ENCODE measurements at places on chromosomes 2 and 18.

- DNase-seq = no peak
These were observed 63.9 kb downstream of the COL6A3 start for GRCh38 chr2:237350070-237350469.

GRCh38 chr18:68925268-68925667 lies 127.4 kb downstream of the CCDC102B start:
- no peak for DNase-seq

DNA sequence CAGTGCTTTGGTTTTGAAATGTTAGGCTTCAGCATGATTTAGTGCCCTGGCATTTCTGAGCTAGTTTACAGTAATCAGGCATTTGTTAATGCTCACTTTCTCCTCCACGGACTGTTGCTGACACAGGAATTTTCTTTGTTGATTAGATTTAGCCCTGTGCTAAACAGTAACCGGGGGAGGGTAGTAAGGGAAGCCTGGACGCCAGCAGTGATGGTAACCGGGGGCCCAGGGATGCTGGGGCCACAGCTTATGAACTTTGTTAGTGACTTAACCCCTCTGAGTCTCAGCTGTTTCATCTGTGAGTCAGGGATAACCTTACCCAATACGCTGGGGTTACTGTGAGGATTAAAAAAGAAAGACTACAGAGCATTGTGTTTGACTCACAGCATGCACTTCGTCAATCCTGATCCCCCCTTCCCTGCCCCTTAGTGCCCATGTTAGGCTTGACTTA lies 33.5 kb downstream of the KLHL29 start:
- DNase-seq = no peak

DNA sequence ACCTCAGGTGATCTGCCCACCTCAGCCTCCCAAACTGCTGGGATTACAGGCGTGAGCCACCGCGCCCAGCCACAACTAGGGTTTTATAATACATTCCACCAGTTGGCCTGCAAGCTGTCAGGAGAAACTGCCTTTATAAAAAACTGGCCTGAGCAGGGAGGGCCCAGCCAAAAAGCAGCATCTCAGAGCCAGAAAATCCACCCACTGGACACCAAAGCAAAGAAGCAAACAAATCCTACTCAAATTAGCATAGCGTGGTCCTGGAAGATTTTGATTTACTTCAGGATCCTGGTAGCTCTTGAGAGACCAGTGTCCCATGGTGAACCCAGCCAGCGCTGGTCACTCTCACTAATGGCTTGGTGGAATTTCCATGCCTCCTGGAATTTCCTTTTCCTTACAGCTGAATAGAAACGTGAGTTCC lies 60.0 kb upstream of the PXDN start:
- no peak for DNase-seq

- DNase-seq = no peak
These were observed 1267.6 kb upstream of the PIK3C3 start for GRCh38 chr18:40687399-40687798.

DNA sequence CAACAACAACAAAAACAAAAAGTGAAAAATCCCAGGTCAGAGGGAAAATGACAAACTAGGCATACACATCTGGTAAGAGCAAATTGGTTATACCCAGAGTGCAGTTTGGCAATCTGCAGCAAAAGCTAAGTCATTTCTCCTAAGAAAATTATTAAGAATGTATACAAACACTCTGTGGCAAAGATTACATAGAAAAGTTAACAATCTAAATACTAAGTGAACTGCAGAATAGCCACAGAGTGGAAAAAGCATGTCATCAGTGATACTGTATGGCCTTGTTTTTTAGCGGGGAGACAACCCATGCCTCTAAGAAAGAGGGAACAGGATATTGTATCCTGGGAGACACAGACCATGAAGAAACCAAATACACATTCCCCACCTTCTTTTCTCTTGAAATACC lies 136.0 kb upstream of the ITGB6 start:
- DNase-seq = no peak

DNA sequence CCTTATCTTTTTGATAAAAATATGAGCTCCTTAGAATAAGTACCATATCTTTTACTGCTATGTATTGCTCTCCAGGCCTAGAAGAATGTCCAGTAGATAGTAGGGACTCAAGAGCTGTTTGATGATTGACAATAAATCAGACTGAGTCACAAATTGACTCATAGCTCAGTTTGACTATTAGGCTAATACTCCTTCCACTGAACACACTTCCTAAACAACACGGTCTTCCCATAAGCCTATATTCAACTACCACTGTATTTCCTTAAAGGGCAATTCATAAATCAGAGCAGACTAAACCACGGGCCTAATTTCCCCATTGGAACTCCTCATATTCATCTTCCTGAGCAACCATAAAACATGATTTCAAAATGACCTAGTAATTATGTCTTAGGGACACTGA lies 258.5 kb downstream of the ALK start:
- DNase-seq = no peak

DNA sequence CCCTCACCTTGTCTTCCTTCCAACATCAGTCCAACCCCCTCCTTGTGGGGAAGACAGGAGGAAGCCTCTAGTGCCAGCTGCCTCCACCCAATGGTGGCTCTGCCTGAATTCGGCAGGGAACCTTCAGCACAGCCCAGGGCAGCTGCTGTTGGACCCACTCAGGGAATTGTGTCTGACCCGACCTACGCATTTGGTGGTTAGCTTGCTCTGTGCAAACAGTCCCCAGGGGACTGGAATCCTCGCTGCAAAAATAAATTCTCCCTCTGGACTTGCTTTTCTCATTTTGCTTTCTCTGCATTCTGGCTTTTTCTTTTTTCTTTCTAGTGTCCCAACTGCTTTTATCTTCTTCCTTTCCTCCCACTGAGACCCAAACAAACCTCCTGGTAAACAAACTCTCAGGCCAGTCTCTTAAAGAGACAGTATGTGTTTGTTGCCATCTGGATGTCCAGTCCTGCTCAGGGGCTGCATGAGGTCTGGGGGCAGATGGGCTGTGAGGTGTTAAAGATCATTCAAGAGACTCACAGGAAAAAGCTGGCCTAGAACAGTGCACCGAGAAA lies 137.7 kb upstream of the HAAO start:
- no peak for DNase-seq

- DNase-seq = no peak
These were observed 257.5 kb upstream of the REG3G start for GRCh38 chr2:78768016-78768415.

GRCh38 chr18:26502823-26503222 lies 45.5 kb downstream of the KCTD1 start:
- no peak for DNase-seq

DNA sequence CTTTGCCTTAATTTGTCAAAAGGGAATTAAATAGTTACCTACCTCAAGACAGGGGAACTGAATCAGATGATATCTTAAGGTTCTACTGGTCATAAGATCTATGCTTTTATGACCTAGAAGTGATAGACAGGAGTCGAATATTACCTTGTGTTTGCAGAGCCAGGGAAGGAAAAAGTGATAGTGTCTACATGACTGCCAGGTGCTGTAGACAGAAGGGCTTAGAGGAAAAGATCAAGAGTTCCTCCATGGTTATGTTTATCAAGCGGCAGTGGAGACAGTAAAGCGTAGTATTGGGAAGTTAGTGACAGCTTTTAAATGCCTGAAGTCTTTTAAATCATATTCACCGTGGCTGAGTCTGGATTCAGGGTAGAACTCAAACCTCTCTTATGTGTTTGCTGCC lies 11.9 kb downstream of the CRIM1 start:
- DNase-seq = no peak

DNA sequence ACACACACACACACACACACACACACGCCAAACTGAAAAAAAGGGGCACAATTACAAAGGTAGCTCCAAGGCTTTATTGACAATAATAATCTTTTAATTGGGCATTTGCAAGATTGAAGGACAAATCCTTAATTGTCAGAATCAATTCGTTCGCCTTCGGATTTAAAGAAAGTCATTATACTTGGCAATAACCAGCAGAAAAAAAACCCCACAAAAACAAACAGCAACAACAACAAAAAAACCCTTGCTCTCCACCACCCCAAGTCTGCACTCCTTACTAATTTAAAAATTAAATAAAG lies 1.8 kb upstream of the HOXD8 start:
- no peak for DNase-seq

- no peak for DNase-seq
These were observed 945 bp upstream of the ASXL2 start for GRCh38 chr2:25879133-25879730.

GRCh38 chr18:46297621-46298020 lies 193.4 kb downstream of the HAUS1 start:
- DNase-seq = no peak

GRCh38 chr2:189142893-189143759 lies 36.4 kb downstream of the COL5A2 start:
- DNase-seq = peak; percentile 44

GRCh38 chr2:239049421-239050251 lies 201.8 kb downstream of the TWIST2 start:
- no peak for DNase-seq

DNA sequence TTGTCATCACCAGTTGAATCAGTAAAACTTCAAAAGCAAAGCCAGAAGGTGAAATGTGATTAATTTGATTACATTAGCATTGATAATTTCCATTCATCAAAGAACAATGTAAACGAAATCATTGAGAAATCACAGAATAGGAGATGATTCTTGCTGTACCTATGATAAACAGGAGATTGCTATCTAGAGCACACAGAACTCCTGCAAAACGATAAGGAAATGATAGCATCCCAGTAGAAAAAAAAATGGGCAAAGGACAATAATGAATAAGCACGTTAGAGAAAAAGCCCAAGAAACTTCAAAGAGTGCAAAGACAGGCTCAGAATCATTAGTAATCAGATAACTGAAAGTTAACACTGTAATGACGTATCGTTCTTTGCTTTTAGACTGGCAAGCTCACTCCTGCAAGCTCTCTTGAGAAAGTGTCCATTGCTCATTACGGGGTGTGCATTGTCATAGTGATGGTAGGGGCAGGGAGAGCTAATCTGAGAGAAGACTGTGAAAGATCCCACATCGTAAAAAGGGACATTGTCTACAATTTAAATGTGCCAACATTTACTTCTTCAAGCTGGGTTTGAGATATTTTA lies 143.6 kb downstream of the SPP2 start:
- DNase-seq = no peak

- no peak for DNase-seq
These were observed 185.4 kb upstream of the DLGAP1 start for GRCh38 chr18:4640349-4641012.

DNA sequence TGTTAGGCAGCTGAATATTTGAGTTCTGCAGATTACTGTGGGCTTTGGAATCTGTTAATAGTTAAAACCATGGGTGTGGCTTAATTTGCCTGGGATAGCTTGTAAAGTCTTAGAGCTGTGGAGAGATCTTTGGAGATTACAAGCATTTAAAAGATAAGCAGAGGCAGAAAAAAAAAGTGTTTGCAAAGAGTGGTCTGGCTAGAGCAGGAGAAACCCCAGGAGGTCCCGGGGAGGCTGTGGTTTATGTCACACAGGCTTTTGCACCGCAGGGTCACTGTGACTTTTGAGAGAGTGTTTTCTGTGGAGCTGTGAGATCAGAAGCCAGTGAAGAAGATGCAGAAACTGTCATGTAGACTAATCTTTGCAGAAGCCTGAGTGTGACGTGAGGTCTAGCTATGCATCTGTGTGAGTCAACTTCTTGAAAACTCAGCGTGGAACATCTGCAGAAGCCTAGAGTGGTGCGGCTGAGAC lies 49.0 kb downstream of the SETBP1 start:
- no peak for DNase-seq

DNA sequence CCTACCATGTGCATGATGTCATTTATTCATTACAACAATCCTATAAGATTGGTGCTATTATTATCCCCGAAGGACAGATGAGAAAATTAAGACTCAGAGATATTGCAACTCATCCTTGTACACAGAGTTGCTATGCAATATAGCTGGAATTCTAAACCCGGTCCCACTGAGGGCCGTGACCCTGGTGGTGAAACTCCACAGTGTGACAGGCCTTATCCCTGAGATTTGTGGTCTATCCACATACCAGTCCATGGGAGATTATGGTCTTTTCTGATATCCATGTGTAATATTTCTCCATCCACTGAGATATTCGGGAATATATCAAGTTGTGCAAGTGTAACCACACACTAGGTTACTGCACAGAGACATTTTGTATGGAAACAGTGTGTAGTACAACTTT lies 305.2 kb downstream of the TXNL1 start:
- no peak for DNase-seq

- DNase-seq = no peak
These were observed 29.6 kb downstream of the FAM168B start for GRCh38 chr2:131063501-131064283.

- no peak for DNase-seq
These were observed 7.6 kb downstream of the FSIP2 start for GRCh38 chr2:185745864-185746859.

DNA sequence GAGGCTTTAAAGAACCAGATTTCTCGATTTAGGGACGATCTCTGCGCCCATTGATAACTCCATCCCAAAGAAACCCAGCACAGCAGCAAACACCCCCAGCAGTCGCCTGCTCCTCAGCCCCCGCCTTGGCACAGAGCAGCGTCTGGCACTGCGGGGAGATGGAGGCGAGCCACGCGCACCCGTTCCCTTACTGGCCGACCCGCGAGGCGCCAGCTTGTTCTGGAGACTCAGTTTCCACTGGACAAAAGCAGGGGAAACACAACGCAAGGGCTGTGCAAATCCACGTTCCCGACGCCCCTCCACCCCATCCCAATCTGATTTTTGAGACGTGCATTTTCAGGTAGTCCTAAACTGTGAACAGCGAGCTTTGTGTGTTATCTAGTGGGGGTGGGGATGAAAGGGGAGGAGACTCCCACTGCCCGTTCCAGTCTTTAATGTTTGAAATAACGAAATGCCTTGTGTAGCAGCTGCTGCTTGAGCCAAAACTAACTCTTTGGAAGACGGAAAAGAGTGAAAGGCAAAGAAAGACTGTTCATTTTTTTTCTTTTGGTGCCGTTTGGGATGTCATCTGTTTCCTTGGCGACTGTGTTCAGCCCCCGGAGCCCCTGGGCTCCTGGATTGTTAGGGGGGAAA lies 143.2 kb downstream of the MEIS1 start:
- no peak for DNase-seq

DNA sequence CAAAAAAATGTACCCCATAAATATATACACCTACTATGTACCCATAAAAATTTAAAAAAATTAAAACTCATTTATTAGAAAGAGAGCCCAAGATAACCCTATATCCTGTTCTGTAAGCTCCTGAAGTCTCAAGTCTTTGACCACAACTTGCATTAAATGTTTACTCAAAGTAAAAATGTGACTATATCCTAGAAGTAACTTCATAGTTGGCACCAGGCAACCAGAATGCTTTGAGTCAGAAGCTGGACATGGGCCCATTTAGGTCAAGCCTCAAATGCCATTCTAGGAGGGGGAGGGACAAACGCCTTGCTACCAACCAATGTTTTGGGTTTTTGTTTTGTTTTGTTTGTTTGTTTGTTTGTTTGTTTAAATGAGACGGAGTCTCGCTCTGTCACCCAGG lies 9.3 kb upstream of the TBC1D8 start:
- DNase-seq = no peak

DNA sequence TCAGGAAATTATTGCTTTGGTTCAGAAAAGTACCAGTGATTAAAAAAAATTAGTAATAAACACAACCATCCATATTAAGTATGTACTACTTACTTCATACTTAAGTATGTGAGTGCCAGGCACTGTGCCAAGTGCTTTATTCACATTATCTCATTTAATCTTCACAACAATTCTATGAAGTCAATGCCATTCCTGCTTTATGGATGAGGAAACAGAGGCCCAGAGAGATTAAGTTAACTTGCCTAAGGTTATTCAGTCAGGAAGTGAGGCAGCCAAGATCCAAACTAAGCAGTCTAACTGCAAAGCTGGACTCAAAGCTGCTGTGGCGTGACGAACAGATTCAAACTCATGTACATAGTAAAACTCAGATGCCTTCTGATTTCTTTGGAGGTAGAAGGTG lies 22.3 kb downstream of the DTNB start:
- DNase-seq = no peak

Measured in stimulated activated CD4-positive, alpha-beta T cell treated with anti-CD3 and anti-CD28 coated beads, Interleukin-2, amount 100 ng/mL, for 24 hours (primary cell).